Uterus (tissue), 4 donors: ENCODE measurements at places on chromosomes 2 and 18. TPM values are rescaled to one million over a fixed set of nuclear protein-coding genes. Genes with fewer than 3 reads are reported as not detected.

Gene SLC30A3
- not detected for total RNA-seq

Gene LIMS4
- total RNA-seq, result 11.3 TPM

Gene KCNE4
- total RNA-seq, result 38.4 TPM

Gene MC4R
- total RNA-seq, result not detected

DNA sequence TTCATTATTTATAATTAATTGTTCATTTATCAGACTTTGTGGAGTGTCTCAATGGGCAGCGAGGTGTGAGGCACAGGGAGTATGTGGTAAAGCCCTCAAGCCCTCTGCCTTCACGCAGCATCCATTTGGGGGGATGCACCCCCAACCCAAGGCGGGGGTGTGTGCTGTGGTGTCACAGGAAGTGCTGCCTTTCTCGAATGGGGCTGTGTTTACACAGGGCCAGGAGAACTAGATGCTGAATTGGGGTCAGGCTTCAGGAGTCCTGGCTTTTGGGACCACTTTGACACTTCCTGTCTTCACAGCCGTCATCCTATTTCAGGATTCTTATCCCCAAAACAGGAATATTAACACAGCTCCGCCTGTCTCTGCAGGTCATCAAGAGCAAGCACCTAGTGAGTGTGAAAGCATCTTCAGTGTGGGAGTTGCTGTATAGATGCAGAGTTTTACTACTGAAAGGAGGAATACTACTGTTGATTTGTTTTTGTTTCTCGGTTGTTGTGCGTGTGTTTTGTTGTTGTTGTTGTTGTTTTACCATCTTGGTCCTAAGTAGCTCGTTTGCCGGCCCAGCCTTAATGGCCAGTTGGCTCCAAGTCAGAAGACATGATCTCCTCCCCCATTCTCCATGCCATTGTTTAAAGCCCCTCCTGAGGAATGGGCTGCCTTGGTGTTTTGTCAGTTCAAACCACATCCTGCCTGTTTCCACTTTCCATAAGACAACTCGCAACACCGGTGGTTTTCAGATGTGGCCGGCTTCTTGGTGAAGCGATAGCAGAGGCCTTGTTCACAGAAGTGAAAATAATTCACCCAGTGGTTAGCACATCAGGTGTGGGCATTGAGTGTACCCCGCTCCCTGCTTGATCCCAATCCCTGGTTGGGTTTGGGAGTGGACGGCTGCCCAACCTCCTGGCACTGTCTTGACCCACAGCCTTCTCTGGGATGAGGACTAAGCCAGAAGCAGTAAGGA lies 221.3 kb downstream of the BCL2 start:
- no peak for DNase-seq

DNA sequence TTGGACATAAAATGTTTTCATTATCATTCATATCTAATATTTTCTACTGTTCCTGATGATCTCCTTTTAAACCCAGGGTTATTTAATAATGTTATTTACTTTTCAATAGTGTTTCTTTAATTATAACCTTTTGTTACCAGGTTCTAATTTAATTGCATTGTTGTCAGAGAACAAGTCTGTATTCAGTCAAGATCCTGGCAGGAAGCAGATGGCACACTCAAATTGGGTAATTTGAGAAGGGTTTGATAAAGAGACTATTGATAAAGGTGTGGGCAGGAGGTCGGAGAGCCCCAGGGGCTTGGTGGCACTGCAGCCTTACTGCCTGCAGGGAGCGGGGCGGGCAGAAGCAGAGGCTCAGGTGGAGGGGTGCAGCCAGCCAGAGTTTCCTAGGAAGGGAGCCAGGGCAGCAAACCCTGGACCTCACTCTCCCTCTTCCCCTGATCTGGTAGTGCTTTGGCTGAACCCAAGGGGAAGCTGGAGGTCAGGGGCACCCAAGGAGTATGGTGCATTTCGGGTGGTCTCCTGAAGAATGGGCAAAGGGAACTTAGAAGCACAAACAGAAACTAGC lies 2.3 kb upstream of the KIF1A start:
- DNase-seq, result no peak

DNA sequence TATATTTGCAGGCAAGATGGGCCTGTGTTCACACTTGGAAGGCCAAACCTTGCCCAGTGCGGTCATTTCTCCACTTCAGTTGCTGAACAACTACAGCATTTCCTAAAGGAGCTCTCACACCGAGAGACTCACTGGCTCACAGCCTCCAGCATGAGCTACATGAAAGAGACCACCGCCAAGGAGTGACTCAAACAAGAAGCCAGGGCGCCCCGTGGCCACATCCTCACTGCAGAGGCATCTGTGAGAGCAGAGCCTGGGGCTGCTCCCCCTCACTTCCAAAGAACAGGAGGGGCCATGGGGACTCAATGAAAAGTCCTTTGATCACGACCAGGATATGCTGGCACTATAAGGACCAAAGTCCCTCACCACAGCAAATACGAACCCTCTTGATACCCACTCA lies 50.0 kb downstream of the TMEM163 start:
- no peak for DNase-seq

GRCh38 chr2:199988151-199988550 lies 32.8 kb downstream of the MAIP1 start:
- no peak for DNase-seq

DNA sequence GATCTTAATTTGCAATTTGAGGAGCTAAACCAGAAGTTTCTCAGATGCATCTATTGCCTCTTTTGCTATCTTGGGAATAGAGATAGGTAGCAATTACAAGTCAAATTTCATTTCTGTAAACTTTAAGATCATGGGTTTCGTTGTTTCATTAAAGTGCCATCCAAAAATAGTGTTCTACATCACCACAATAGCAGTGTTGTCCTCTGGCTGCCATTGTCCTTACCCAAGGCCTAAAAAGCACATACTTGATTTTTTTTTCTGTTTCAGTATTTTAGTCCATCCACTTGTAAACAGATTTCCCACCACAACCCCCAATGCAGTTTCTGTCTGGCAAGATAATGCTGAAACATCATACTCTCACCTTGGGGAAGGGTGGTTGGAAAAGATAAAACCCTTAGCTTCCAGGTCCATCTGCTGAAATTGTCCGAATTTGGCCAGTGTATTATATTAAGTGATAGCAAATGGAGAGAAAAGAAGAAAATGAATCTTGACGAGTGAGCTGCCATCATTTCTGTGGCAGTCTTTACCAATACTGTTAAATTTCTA lies 136.2 kb downstream of the LCLAT1 start:
- no peak for DNase-seq

DNA sequence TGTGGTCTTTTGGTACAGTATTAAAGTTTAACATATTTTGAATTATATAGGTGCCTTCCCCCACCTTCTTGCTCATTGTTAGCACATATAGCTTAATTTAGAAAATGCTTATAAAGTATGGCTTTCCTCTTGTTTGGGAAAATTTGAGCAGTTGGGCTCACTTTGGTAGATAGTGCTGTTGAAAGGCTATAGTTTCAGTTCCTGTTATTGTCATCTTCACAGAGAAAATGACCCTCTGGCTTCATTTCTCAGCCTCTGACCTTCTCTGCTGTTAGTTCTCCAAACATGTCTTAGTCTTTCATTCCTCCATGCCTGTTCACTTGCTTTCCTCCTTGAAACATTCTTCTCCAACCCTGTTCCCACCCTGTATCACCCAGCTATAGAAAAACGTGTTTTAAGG lies 200.6 kb downstream of the WDR7 start:
- no peak for DNase-seq

DNA sequence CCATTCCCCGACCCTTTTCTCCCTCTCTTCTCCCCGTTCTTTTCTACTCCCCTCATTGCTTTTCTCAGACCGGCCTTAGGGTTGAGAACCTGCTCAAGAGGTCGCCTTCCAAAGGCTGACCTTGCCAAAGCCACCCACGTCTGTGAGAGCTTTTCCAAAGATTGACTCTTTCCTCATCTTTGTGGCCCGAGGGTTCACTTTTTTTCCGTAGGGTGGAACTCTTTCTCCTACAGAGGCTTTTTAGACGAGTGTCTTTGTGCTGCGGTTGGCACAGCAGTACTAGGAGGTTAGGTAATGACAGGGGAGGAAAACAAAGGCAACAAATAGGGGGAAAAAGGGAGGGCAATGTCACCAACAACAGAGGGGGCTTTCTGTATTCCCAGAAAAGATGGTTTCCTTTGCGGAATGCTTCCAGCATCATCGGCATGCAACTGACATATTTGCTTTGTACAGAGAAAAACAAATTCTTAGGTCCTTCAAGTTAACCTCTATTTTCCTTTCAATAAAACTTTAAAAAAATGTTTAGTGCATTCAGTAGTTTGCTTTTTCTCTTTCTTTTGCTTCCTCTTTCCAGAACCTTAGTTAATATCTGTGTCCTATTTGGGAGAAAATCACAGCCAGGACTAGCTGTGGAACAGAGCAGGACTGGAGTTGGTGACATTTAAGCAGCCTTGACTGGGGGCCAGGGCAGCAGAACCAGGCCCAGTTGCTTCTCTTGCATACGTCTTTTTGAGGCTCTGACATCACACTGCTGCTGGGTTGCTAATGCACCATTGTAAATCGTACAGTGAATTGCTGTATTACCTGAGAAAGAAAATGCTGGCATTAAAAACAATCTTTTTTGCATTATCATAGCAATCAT lies 188.1 kb upstream of the FANCL start:
- no peak for DNase-seq

- no peak for DNase-seq
Observed at GRCh38 chr18:75218065-75218923, 7.7 kb downstream of the TSHZ1 start.

DNA sequence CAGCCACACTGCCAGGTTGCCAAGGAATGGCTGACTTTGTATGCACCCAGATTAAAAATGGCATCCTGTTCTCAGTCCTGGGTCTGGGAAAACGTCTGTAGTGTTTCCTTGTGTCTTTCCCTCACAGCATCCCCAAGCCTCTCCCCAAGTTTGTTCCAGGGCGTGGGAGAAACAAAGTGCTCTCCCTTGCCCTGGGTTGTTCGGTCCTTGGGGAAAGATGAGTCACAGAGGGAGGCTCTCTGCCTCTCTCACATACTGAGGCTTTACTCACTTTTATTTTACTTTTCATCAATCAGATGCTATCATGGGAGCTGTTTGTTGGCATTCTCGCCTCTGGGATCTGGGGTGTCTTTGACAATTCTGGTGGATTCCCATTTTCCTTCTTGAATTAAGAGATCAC lies 492.3 kb downstream of the XIRP2 start:
- no peak for DNase-seq

GRCh38 chr2:241769819-241770184 lies 6.8 kb upstream of the GAL3ST2 start:
- no peak for DNase-seq
